Activated CD4-positive, alpha-beta T cell treated with anti-CD3 and anti-CD28 coated beads for 48 hours (primary cell): ENCODE measurements at places on chromosomes 11 and 22.

DNA sequence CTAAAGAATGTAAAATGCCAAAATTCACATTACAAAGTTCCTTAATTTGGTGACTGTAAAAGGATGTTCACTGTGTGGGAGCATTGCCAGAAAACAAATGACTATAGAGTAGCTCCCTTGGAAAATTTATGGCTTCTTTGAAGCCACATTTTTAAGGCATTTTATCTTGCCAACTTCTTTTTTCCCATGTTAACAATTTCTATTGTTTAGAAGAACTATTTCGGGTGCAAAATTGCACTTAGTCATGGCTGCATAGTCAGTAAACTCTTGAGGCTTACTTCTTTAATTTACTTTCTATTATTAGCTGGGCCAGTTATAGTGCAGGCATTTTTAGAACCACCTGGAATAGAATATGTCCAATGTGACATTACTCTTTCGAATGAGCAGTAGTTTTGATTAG is 515.3 kb downstream of the JRKL start:
- no peak for DNase-seq

DNA sequence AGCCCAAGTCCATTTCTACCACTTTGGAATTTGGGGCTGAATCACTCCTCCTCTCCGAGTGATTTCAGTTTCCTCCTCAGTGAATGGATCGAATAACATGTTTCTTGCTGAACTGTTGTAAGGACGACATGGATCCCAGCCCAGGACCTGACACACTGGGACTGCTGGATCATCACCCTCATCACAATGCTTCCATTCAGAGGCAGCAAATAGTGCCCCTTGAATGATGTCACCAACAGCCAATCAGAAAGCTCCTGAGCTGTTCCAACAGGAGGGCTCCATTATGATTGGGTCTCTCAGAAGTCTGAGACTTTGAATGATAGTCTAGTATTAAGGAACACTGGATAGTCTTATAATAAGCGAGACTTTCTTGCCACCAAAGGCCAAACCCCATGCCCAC is 158.9 kb downstream of the MYO18B start:
- no peak for DNase-seq

DNA sequence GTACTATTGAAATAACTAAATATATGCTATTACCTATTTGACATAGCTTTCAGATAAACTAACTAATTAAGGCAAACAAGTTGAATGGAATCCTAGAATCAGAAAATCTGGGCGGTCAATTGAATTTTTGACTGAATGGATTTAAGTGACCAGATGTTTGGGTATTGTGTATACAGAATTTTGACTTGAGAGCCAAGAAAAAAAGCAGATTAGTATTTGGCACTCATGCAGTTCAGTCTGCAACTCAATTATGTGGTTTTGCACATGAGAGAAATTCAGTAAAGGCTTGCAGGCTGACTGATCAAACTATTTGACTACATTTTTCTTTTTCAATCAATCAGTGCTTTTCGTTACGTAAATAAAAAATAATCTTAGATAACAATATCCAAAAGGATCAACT is 254.8 kb downstream of the GUCY1A2 start:
- no peak for DNase-seq

DNA sequence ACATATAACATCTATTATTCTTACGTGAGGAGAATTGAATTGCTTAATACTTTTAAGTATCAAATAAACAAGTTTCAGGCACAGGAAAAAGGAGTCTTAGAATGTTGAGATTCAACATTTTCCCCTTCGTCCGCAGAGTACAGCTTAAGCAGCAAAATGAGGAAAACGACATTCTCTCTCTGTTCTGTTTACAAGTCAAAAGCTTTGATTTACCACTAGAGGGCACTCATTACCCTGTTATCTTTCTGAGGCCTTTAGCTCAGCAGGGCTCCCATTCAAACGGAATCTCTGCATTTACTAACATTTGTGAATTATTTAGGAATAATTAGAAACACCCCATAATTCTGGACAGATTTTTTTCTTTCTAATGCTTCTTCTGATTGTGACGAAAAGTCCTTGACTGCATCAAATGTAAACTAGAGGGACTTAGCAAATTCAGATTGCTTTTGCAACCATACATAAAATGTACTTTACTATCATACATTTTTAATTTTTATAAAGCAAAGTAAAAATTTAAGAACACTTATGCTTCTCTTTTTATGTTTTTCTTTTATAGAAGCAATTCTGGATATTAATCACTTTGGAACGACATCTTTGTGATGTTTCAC is 75.0 kb downstream of the JRKL start:
- DNase-seq = peak; percentile 4

- DNase-seq = no peak
These were observed 40.0 kb downstream of the ZC3H12C start for GRCh38 chr11:110133160-110133559.

DNA sequence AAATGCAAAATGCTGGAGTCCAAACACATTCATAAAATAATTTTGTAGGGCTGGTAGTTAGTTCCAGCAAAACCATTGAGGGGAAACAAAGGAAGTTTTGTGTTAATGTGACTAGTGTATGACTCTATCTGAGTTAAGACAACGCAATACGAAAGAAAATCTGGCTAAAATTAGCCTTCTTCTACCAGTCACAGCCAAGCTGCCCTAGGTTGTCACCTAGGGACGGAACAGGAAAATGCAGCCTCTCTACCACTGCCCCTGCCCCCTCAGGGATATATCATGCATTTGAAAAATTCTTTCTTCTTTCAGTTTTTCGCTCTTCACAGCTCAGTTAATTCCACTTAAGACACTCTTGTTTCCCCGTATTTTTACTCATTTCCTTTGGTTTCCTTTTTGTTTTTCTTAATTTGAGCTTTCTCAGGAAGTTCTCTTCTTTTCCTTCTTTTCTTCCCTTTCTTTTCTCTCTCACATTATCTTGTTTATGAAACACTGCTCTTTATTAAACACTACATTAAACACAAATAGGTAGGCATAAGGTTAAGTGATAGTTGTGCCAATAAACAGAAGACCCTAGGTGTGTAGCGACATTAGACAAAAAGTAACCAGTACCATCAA is 30.6 kb downstream of the KIRREL3 start:
- DNase-seq = no peak

GRCh38 chr11:984546-984945 is 52.0 kb downstream of the MUC6 start:
- DNase-seq = no peak

DNA sequence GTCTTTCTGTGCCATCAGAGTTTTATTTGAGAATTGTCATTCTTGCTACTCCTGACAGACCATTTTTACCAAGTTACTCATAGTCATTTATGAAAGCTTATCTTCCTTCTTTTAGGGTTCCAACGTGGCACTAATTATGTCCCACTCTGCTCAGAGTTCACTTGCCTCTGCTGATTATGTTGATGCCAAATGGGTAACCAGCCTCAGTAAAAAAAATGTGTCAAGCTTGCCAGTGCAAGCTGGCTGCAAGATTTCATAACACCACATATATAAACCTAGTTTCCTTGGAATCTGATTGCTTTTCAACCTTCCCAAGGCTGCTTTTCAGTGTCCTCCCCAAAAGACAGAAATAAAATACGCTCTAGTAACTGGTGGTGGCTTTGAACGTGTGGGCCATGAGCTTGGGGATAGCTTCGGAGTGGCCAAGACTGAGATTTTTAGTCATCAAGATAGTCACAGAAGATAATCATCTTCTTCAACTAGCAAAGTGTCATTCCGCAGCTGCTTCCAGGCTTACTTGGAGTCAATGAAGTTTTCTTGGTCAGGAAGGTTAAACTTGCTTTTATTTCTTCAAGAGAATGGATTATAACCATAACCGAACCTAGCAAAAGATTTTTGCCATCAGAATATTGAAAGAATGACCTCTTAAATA is 29.5 kb upstream of the APOA1 start:
- no peak for DNase-seq

DNA sequence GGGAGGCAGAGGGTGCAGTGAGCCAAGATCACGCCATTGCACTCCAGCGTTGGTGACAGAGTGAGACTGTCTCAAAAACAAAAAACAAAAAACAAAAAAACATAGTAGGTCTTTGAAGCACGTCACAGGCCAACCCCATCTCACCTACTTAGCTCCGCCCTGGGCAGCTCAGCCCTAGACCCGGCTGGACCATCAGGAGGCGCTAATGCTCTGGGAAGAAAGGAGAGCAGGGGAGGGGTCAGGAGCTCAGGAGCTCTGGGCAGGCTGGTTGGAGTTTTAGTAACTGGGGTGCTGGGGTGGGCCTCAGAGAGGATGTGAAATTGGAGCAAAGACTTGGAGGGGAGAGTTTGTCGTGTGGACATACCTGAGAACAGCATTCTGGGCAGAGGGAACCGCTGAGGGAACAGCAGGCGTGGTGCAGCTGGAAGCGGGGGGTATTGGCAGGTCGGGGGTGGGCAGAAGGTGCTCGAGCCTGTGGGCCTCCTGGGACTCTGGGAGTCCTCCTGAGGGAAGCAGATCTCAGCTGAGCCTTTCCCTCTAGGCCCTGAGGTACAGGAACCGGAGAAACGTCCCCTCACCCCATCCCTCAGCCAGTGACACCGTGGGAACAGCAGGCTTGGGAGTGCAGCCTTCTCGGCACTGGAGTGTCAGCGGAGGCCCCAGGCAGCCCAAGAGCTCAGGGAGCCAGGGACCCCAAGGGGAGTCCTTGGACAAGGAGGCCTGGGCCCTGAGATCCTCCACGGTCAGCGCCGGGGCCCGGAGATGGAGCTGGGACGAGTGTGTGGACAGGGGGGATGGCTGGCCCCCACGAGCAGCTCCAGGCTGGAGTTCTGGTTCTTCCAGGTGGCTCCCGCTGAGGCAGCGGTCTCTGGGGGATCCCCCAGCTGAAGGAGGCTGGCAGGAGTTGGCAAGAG is 2.2 kb upstream of the RPS6KA4 start:
- DNase-seq = peak; percentile 72

GRCh38 chr11:58900479-58901420 is 38.5 kb upstream of the GLYATL1 start:
- DNase-seq = peak; percentile 75

- DNase-seq = no peak
These were observed 931.5 kb downstream of the NTM start for GRCh38 chr11:132301900-132302299.

DNA sequence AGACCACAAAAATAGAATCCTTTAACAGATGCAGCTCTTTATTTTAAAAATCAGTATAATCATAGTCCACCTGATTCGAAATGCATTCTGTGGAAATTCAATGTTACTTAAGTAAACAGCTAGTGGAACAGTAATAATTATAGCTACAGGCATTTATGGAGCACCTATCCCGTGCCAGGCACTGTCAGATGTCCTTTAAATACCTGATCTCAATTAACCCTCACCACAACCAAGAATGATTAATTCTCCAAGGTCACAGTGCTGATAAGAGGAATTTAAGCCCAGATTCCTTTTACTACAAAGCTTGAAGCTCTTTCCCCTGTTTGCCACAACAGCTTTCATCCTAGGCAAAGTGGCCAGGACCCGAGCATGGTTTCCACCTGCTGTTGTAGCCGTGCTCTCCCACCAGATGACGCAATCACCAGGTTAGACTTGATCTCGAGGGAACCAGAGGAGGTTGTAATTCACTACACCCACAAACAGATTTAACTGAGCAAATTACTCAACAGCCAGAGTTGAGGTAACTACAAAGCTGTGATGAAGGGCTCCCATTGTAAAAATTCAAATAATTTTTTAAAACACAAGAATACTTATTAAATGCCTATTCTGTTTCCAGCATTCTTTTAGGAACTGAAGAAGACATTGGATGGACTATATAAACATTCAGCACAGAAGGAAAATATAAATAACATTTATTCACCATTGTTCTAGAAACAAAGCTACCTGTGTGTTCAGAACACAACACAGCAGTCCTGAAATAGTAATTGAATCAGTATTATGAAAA is 10.3 kb downstream of the PRDM10 start:
- DNase-seq = peak; percentile 58

GRCh38 chr11:22554221-22554620 is 71.4 kb downstream of the FANCF start:
- no peak for DNase-seq

- no peak for DNase-seq
These were observed 160.0 kb upstream of the NCAM1 start for GRCh38 chr11:112801025-112801816.

DNA sequence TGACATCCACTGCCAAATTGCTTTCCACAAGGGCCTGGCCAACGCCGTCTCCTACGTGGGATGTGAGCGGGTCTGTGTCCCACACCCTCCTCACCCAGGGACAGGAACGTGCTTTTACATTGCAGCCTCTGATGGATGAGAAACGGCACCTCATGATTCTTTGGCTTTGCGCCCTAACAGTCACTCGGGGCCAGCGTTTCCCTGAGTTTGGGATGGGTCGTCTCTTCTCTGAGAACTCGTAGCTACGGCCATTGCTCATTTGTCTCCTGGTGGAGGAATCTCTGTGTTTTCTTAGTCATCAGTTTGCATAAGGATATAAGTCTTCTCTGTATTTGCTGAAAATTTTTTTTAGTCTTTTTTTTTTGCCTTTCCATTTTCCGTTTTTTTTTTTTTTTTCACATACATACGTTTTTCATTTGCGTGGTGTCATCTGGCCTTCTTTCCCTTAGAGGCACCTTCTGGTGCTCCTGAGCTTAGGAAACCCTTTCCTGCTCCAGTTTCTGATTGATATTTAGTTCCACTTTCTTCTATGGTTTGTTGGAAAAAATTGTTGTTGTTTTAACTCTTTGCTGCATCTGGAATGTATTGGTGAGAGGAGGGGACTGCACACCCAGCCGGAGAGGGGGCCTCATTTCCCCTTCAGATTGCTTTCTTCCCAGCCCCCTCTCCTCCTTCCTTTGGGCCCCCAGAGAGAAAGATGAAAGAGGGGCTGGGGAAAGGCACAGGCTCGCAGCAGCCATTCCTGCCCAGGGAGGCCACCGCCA is 12.0 kb downstream of the TNNT3 start:
- no peak for DNase-seq

DNA sequence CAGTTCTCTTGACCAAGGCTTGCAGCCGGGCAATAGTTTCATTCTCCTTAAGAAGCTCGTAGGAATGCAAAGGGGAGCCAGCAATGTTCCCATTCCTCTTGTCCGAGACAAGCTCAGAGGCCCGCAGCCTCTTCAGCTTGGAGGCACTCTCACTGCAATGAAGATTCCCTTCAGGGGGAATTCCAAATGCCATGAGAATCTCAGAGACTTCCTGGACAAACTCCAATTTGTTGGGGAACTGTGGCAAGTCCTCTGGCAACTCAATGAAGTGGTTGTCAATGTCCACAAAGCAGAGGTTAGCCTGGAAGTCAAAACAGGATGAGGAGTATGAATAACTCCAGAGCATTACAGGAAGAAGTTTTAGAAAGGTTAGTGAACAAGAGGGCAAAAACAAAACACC is 84.4 kb downstream of the DENND5A start:
- no peak for DNase-seq

- no peak for DNase-seq
These were observed 7.7 kb downstream of the LIF start for GRCh38 chr22:30238661-30239487.

DNA sequence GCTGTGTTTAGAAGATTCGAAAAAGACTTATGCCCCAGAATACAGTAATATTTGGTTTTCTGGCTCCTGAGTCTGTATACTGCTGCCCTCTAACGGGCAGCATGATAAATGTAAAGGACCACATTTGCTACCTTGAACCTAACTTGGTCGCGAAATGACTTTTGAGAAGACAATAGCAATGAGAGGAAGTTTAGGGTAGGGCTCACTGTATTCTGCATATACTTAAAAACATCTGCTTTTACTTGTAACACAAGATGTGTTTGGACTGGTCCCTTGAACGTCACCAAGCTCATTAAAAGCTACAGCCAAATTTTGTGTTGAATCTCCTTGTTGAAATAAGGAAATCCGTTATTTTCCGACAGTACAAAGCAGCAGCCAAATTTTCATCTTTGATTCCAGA is 309.1 kb downstream of the SWAP70 start:
- DNase-seq = peak; percentile 10
